Heart right ventricle (tissue), 16 donors: ENCODE measurements at places on chromosomes 3 and 15. TPM values are rescaled to one million over a fixed set of nuclear protein-coding genes. Genes with fewer than 3 reads are reported as not detected.

The PBRM1 gene
- total RNA-seq, result 63.9 TPM

The CKMT1A gene
- total RNA-seq, result not detected

The INKA1 gene
- total RNA-seq, result 5.7 TPM

The HYAL1 gene
- 68.4 TPM for total RNA-seq

The GOLGA6A gene
- not detected for total RNA-seq

The MUC13 gene
- total RNA-seq, result not detected

The SLC9C1 gene
- 1.6 TPM for total RNA-seq

The TUSC2 gene
- total RNA-seq, result 27.1 TPM

The CDC25A gene
- 0.78 TPM for total RNA-seq

The WNT5A gene
- 3.7 TPM for total RNA-seq

The MESP1 gene
- 7.6 TPM for total RNA-seq

The IQCH gene
- total RNA-seq, result 2.5 TPM

The UBE2Q2 gene
- total RNA-seq, result 36.5 TPM

The FGF12 gene
- 280 TPM for total RNA-seq

The MUC4 gene
- total RNA-seq, result not detected
